WTC11 (cell line): ENCODE measurements at places on chromosomes 7 and 10. TPM values are rescaled to one million over a fixed set of nuclear protein-coding genes. Genes with fewer than 3 reads are reported as not detected.

LRRC4 gene
- 7.8 to 14.9 TPM (median 9.9 TPM) in 3 replicates for total RNA-seq

PIP gene
- total RNA-seq: not detected in 3 replicates

PPP1R9A gene
- total RNA-seq: 16.8 to 18.7 TPM (median 18.0 TPM) in 3 replicates

COL1A2 gene
- total RNA-seq: 81.2 to 96.6 TPM (median 88.1 TPM) in 3 replicates
